A549 treated with Mapracorat at 1 μM for 4 hours (cell line): ENCODE measurements at places on chromosomes 3 and 15. TPM values are rescaled to one million over a fixed set of nuclear protein-coding genes. Genes with fewer than 3 reads are reported as not detected.

MELTF gene
- total RNA-seq: 43.8 to 67.7 TPM (median 59.5 TPM) in 5 replicates

CNTN3 gene
- total RNA-seq: not detected in 5 replicates

FBXO40 gene
- not detected in 5 replicates for total RNA-seq

PLS1 gene
- total RNA-seq: 9.3 to 10.9 TPM (median 10.4 TPM) in 5 replicates

HYAL1 gene
- 0.32 to 1.00 TPM (median 0.61 TPM) in 5 replicates for total RNA-seq

CCR1 gene
- not detected in 5 replicates for total RNA-seq

ZNF620 gene
- 1.4 to 1.8 TPM (median 1.5 TPM) in 5 replicates for total RNA-seq

P3H2 gene
- 25.1 to 37.9 TPM (median 34.5 TPM) in 5 replicates for total RNA-seq

SLC22A14 gene
- total RNA-seq: 0.06 to 0.07 TPM (median 0.07 TPM) in 3 of 5 replicates, not detected in the others

SCN5A gene
- total RNA-seq: 0.38 to 1.9 TPM (median 0.57 TPM) in 5 replicates

UTS2B gene
- not detected in 5 replicates for total RNA-seq
